ENCODE measurements at places on chromosomes 11 and 22.

DNA sequence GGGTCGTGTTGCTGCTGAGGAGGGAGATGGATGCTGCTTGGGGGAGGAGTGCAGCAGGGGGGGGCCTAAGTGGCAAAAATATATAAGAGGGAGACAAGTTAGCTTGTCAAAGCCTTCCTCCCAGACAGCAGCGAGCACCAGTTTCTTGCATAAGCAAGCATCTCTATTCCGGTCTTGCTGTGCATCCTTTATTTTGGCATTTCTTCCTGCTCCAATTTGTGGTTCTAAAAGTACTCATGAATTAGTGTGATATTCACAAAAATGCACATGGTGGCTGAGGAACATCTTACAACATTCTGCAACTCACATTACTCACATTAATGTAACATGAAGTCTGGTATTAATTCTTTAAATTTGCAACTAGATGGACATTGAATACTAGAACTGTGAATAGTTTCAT, 32.1 kb downstream of the GDPD5 start:
- no peak for DNase-seq

DNA sequence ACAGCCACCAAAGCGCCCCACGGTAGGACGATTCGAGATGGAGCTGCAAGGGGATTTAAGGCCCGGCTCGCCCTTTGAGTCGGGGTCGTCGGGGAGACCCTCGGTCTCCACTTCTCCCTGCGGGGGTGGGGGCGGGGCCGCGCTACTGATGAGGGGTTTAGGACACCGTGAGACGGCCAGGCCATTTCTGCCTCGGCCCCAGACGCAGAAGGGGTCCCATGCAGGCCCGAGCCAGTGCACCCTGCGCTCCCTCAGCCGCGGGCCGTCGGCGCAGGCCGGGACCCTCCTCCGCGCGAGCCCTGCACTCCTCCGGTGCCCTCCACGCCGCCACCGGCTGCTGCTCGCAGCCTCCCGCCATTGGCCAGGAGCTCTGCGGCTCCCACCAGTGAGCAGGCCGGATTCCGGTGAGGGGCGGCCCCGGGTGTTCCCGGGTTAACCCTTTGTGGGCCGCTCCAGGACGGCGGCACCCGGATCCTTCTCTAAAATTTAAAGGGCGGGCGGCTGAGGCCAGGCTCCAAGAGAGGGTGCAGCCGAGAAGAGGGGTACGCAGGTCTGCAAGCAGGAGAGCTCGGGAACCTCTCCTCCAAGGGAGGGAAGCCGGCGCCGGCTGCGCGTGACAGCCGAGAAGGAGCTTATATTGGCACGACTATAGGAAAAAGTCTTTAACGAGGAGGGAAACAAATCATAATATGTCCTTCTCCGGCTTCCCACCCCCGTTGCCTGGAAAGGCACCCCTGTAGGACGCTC, 18.0 kb downstream of the CREB3L1 start:
- peak; percentile 78 for DNase-seq

DNA sequence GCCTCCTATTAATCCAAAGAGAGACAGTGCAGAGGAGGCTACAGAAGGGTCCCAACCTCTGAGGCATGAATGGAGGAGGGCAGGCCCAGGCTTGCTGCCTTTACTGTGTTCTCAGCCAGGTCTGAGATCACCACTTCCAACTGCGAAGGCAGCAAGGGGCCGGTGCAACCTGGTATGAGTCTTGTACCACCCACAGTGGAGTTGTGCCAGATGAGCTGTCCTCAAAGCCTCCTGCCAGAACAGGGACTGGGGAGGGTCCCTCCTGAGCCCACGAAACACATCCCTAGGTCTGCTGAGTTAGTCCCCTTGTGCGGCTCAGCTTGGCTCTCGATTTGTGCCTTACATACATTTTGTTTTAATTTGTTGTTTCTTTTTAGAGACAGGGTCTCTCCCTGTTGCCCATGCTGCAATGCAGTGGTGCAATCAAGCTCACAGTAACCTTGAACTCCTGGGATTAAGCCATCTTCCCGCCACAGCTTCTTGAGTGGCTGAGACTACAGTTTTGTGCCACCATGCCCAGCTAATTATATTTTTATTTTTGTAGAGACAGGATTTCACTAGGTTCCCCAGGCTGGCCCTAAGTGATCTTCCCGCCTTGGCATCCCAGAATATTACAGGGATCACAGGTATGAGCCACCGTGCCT, 9.3 kb downstream of the MIF start:
- DNase-seq = no peak

DNA sequence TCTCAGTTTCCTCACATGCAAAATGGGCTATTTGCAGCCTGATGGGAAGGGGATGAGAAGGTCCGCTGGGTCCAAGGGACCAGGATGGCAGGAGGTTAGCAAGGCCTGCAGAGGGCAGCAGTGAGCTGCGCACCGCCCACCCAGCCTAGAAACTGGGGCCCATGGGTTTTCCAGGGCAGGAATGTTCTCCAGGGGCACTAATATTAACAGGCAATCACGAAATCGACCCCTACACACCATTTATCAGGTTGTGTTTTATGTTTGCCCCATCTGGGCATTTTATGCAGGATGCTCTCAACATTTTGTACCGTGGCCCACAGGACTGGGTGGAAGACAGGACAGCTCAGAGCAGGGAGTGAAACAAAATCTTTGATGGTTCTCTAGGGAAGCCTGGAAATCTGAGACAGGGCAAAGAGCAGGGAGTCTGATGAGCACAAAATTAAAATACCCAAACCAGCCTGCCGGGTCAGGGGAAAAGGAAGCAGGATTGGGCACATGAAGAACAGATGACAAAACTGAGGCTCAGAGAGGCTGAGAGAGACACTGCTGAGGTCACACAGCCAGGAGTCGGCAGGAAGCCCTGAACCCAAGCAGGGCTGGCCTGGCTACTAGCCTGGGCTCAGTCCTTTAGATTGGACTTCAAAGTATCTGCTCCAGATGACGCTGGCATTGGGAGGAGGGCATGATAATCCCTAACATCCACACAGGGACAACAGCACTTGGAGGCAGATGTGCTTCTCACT, 1.6 kb upstream of the BCR start:
- peak; percentile 65 for DNase-seq

GRCh38 chr22:35627267-35628041, 10.3 kb upstream of the MB start:
- peak; percentile 57 for DNase-seq

DNA sequence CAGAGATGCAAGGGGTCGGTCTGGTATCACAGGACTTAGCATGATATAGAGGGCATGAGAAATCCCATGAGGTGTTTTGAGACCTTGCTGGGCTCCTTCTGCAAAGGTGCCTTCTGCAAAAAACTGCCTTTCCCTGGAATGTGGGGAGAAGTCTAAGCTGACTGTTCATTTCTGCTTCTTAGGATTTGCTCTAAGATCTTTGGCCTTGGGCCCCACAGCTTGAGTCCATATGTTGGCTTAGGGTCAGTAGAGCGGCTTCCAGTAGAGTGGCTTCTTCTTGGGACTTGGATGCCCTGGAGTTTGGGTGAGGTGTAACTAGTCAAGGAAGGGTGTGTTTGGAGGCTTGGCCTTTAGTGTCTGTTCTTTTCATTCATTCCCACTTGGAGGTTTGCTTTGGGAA, 37.0 kb downstream of the AMPD3 start:
- no peak for DNase-seq

GRCh38 chr11:128956401-128957201, 13.9 kb upstream of the TP53AIP1 start:
- DNase-seq = peak; percentile 54

- no peak for DNase-seq
These were observed 182.1 kb upstream of the KIRREL3 start for GRCh38 chr11:127182586-127183203.

- DNase-seq = no peak
These were observed 316.8 kb downstream of the CASP12 start for GRCh38 chr11:104581246-104581980.

DNA sequence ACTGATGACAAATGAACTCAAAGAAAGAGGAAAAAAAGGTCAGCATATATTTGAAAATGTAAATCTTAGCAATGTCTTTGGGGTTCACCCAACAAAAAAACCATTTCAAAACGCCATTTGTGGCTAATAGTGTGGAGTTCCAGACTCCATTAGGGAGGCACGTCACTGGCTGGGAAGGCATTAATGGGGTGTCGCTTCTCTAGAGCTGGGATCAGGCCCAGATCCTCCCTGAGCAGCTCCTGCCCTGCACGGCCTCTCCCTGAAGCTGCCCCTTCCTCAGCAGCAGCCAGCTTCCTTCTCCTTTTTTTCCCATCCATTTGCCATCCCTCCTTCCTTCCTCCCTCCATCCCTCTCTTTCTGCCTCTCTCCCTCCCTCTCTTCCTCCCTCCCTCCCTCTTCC, 98.8 kb upstream of the LMO1 start:
- no peak for DNase-seq

- DNase-seq = no peak
These were observed 264.8 kb downstream of the INSC start for GRCh38 chr11:15379483-15379882.

Data from CD4-positive, alpha-beta T cell treated with Interleukin-21 for 1 hour (primary cell).